Fibroblast of skin of right quadriceps (primary cell): ENCODE measurements at places on chromosomes 13 and 19.
A peak's percentile ranks its signal among the peaks of the same experiment; 100 is the strongest.

DNA sequence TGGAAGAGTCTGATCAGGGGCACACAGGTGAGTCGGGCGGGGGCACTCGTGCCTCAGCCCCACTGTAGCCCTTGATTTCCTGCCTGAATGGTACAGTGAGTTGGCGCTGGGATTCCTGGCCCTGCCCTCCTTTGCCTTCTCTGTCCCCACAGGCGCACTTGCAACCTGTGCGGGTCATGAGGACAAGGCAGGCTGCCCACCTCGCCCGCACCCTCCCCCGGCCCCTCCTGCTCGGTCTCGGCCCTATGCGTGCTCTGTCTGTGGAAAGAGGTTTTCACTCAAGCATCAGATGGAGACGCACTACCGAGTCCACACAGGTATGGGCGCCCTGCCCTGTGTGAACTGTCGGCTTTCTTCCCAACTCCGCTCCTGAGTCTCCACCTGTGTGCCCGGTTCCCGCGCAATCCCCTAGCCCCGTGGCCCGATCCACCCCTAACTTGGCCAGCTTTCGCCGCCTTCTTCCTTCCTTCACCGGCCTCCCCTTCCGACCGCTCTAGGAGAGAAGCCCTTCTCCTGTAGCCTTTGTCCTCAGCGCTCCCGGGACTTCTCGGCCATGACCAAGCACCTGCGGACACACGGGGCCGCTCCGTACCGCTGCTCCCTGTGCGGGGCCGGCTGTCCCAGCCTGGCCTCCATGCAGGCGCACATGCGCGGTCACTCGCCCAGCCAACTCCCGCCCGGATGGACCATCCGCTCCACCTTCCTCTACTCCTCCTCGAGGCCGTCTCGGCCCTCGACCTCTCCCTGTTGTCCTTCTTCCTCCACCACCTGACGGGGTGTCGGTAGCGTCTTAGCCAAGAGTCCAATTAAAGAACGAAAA is 1.6 kb upstream of the KMT2B start:
- DNase-seq, result no peak

DNA sequence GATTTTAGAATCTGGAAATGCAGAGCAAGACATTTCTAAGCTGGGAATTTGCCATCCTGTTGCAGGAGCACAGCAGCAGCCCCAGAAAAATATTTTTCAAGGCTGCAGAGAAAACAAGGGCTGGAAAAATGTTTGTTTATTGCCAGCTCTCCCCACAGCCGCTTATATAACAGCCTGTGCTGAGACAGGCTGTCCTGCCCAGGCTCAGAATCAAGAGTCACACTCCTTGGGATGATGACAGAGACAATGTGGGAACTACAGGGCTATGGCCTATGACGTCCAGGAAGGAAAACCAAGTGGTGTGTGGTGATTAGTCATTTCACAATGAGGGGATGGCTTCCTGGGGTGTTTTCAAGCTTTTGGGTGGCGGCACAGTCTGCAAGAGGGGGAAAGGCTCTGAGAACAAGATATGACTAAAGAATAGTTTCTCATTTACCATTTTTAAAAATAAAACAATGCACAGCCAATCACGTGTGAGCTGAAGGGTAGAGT is 136.3 kb upstream of the SERP2 start:
- peak; percentile 93 for DNase-seq

DNA sequence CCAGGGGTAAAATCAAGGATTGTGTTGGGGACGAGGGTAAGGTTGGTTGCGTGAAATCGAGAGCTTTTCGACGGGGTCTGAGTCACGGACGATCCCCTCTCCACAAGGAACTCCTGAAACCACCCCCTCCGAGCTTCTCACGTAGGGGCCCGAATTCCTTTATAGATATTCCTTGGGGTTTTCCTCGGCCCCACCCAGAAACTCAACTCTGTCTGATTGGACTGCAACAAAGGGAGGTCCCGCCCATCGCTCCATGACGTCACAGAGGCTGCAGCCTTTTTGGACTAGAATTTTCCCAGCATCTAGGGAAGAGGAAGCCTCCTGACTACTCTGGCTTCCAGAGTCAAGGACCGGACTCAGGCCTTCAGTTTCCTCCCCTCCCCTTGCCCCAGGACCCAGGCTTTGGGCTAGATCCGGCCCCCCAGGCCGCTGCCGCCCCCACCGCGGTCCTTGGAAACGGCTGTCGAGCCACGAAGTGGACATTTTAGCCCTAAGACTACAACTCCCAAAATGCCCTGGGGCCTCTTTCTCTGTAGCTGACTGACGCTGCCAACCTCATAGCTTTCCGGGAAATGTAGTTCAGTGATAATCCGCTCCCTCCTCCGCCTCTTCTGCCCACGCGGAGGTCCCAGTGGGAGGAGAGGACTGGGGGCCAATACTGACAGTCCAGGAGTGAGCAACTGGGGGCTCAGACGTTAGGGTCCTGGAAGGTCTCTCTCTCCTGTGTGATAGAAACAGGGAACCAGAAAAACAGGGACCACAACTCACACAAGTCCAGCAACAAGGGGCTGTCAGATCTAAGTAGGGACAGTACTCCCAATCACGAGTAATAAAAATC is at the start of gene IZUMO1:
TSS of gene IZUMO1 (minus strand) at position 172 of the 838 bp plus-strand sequence. CDS start 1,050 bp downstream, outside the sequence.
- peak; percentile 90 for DNase-seq

DNA sequence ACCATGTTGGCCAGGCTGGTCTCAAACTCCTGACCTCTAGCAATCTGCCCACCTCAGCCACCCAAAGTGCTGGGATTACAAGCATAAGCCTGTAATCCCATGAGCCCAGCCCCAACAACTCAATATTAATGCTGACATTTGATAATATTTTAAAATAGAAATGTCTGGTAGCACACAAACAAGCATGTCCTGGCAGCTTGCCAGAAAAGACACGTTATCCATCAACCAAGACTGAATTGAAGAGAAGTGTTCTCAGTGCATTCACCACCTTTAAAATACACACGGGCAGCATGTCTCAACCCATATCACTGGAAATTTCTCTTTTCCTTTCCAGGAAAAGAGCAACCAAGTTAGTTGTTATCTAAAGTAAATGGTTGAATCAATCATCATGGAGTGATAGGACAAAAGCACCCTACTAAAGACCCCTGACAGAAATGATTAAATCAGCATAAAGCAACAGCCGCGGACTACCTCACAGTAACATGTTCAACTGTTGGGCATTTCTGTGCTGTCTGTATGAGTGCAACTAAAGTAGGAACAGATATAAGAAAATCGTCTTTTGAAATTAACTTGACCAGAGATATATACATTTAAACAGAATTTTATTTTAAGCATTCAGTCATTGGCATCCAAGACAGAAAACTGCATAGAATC is 25.0 kb downstream of the LHFPL6 start:
- no peak for DNase-seq

DNA sequence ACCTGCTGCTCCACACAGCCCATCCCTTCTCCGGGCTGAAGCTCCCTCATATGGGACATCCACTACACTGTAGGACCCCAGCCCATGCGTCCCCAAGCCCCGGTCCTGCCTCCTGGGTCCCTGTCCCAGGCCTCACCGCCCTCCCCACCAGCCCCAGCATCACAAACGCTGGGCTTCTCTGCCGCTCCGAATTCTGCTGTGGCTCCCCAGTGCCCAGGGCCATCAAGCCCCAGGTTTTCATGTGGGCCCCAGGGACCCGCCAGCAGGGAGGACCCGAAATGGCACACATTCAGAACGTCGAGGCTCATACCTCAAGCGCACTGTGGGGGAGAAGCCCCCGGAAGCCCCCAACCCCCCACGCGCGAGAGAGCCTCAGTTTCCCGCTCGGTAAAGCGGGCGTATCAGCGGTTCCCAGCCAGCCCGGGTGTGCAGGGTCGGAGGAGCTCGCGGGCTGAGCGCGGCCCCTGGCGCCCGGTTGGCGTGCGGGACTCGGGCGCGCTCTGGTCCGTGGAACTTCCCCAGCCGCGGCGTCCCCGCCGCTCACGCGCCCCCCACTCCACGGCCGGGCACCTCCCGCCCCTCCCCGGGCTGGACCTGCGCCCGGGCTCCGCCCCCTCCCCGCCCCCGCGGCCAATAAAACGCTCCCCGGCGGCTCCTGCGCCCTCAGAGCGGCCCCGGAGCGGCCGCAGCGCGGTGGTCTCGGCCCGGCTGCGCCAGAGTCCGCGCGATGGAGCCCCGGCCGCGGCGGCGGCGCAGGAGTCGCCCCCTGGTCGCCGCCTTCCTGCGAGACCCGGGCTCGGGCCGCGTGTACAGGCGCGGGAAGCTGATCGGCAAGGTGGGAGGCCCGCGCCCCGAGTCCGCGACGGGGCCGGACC is at the start of gene PLK5:
TSS of gene PLK5 (plus strand) at position 666 of the 875 bp plus-strand sequence. CDS start 2,920 bp downstream, outside the sequence.
- DNase-seq, result no peak

DNA sequence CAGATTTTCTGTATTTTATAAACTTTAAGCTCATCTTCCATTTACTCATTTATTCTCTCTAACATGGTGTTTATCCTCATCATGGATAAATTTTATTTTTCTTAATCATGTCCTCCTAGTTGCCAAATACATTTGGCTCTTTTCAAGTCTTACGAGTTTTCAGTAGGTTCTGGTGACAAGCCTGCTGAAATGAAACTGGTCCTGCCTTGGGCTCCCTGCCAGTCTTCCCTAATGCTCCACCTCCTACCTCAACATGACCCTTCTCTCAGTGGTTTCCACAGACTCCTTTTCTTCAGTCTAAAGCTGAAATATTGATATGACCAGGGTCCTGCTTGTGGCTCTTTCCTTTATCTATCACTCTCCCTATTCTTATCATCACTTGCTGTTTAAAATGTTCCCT is 81.2 kb downstream of the TRPC4 start:
- no peak for DNase-seq

- no peak for DNase-seq
Measured at GRCh38 chr13:24247016-24247415, 62.4 kb upstream of the C1QTNF9 start.

GRCh38 chr13:104766319-104766718 is 1700.1 kb upstream of the SLC10A2 start:
- DNase-seq, result no peak

- DNase-seq, result peak; percentile 9
Measured at GRCh38 chr13:42405665-42406390, 133.9 kb downstream of the AKAP11 start.

GRCh38 chr13:106958621-106959048 is 390.7 kb upstream of the ARGLU1 start:
- DNase-seq, result no peak

DNA sequence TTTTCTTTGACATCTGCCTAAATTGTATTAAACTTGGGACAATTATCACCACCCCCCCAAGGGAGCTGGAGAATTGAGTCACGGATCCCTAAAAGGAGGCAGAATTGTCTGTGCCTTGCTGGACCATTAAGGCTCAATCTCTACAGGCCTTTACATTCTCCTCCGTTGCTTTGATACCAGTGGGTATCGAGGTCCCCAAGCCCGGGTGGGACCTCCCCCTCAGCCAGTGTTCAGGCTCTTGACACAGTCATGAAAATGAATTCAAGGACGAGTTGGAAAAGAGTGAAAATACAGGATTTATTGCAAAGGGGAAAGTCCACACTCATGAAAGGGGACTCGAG is 5.6 kb downstream of the PPP1R15A start:
- no peak for DNase-seq

- peak; percentile 81 for DNase-seq
Measured at GRCh38 chr13:76879203-76879882, 6.9 kb downstream of the KCTD12 start.

DNA sequence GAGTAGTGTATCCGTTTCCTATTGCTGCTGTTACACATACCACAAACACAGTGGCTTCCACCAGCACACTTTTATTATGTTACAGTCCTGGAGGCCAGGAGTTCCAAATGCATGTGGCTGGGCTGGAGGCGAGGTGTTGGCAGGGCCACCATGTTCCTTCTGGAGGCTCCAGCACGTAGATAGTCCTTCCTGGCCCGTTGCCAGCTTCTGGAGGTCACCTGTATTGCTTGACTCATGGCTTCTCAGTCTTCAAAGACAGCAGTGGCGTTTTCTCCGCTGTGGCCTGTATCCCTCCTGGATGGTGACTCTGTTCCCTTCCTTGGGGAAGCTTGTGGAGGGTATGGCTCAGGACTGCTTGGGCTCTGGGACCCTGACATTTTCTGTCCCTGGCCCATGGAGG is 15.2 kb downstream of the ZNF473 start:
- no peak for DNase-seq

DNA sequence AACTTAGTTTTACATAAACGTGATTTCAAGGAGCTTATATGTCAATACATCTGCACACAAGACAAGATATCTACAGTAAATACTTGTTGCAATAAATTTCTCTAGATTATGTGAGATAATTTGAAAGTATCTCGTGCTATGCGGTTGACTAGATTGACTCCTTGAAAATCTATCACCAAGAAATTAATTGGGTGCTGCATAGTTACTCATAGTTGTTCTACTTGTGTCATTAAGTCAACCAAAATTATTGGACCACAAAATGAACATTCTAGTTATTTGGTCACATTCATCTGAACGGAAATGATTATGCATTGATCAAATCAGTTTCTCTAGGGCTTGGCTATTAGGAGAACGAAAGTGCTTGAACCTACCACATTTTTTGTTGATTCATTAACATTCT is 2291.5 kb downstream of the PCDH9 start:
- DNase-seq, result no peak

DNA sequence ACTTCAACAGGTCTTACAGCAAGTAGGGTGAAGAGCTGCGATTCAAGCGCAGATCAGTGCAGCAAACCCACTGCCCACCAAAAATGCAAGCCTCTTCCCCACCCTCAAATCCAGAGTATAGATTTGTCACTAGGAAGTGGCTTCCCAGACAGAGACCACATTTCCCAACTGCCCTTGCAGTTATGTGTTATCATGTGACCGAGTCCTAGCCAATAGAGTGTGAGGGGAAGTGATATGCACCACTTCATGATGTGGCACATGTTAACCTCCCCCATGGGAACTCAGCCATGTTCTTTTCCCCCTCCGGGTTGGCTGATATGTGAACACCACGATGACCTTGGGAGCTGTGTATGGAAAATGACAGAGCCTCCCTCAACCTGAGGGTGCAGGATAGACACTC is 50.8 kb downstream of the MBD3L2B start:
- DNase-seq, result no peak

GRCh38 chr13:77372275-77372674 is 45.4 kb upstream of the MYCBP2 start:
- peak; percentile 2 for DNase-seq

DNA sequence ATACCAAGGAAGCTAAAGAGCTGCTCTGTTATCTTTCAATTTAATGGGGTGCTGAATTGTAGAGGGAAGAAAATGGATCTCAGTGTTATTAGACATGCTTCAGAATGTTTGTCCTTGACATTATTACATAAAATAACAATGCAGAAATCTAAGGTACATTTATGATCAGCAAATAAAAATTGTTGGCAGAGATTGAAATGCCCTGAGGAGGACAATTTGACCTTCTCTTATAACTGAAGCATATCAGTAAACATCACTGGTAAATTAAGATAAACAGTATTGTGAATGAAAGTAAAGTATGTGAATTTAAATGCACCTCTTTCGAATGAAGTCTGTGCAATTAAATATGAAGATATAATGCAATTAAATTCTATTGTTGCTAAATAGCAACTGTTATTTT is 1362.1 kb upstream of the ATXN8OS start:
- no peak for DNase-seq

DNA sequence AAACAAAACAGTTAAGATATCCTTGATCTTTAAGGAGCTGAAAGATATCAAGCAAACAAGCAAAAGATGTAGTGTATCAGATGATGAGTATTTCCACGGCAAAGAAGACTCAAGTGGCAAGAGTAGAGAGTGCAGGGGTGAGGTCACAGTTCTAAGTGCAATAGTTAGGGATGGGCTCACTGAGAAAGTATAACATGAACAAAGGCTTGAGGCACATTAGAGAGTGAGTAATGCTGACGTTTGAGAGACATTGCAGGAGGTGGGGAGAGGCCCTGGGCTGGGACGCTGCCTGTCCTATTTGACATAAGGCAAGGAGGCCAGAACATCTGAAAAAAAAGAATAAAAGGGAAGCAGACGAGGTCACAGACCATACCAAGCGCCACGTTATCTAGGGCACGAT is 1.4 kb downstream of the DUXA start:
- no peak for DNase-seq

- no peak for DNase-seq
Measured at GRCh38 chr19:5141129-5141849, 172.4 kb downstream of the KDM4B start.
